ENCODE measurements at places on chromosomes 7 and 10.

DNA sequence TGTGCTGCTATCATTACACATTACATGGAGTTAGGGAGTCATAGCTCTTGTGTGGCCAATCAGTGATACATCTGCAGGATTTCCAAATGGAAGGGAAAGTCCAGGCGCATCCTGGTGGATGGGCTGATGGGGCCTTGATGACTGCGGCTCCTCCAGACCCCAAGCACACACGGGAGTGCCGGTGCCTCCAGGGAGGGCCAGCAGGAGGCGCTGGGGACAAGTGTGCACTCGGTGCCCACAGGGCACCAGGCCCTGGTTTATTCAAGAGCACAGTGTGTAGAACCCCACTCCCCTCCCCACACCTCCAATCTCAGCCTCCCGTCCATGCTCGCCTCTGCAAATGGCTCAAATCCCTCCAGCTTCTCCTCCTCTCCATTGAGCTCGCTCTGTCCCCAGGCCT lies 243.9 kb downstream of the USP6NL start:
- peak; percentile 13 for DNase-seq

- peak; percentile 5 for DNase-seq
Measured at GRCh38 chr10:114042895-114043531, 653 bp upstream of the ADRB1 start.

- no peak for DNase-seq
Measured at GRCh38 chr7:159012353-159013069, 132.2 kb downstream of the VIPR2 start.

- DNase-seq = no peak
Measured at GRCh38 chr7:338295-339061, 48.5 kb downstream of the FOXL3 start.

- DNase-seq = no peak
Measured at GRCh38 chr10:128318913-128319312, 192.7 kb upstream of the MKI67 start.

- no peak for DNase-seq
Measured at GRCh38 chr7:127513311-127513710, 72.1 kb downstream of the GCC1 start.

GRCh38 chr10:79247373-79248137 lies 99.7 kb upstream of the PPIF start:
- no peak for DNase-seq

DNA sequence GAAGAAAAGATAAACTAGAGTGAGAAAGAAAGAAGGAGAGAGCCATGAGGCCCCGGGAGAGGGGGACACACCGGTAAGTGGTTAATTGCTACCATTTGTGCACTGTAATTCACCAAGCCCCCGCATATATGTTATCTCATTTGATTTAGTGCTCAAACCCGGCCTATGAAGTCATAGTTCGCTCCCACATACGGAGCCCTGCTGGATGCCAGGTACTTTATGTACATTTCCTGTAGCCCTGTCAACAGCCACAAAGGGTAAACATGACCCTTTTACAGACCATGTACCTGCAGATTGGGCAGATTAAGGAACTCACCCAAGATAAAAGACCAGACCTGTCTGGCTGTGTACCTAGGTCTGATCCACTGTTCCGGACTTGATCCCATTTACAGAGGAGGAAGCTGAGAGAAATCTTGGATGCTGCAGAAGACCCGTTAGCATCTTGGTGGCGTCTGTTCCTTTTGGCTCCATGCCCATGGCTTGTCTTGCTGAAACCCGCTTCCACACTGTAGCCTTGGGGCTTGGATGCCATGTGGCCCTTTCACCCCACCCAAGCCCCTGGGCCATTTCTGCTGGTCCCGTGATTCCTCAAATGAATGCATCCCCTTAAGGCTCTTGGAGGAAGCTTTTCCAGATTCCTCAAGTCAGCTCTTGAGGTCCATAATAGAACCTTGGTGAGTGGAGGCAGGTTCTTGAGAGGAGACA lies 32.3 kb downstream of the FAM241B start:
- DNase-seq = no peak

DNA sequence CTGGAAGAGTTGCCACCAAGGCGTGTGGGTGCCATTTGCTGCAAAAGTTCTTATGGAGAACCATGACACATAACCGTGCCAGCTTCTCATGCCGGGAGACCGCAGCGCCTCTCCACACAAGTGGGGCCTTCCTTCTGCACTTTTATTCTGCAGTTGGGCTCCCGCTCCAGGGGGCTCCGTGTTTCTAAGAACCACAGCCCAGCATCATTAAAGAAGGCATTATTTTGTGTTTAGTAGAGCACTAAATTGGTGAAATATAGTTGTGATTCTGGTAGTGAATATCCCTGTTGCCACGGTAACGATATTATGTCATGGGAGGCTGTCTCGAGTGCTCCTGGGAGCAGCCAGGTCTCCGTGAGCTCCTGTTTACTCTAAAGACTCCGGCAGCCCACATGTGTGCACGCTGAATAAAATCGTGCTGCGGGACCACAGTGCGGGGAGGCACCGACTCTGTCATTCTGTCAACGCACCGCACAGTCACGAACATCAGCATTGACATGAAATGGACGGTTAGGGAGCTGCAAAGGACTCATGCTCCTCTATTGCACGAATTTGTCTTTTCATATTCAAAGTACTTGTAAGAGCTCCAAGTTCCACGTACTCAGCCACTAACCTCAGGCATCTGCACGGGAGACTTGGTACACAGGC lies 68.8 kb upstream of the PITRM1 start:
- DNase-seq = no peak

GRCh38 chr7:140080919-140081318 lies 18.2 kb upstream of the PARP12 start:
- DNase-seq = no peak

- DNase-seq = no peak
Measured at GRCh38 chr7:108222236-108222892, 92.2 kb upstream of the LAMB4 start.

DNA sequence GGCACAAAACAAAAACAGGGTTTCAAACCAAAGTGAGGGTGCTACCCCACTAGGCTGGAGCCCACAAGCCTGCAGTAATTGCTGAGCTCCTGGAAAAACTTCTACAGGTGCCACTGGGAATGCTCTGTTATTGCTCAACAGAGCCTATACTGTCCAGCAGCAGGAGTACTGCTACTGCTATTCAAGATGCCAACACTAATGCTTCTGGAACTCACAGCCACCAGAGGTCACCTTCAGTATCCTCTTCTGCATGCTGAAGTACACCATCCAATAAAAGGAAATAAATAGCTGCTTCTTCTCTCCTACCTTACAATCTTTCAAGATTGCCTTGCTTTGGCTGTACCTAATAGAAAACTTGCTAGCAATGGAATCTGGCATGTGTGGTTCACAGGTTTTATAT lies 222.0 kb downstream of the LRRN3 start:
- no peak for DNase-seq

GRCh38 chr7:128022631-128023532 lies 8.4 kb downstream of the LRRC4 start:
- DNase-seq = no peak

DNA sequence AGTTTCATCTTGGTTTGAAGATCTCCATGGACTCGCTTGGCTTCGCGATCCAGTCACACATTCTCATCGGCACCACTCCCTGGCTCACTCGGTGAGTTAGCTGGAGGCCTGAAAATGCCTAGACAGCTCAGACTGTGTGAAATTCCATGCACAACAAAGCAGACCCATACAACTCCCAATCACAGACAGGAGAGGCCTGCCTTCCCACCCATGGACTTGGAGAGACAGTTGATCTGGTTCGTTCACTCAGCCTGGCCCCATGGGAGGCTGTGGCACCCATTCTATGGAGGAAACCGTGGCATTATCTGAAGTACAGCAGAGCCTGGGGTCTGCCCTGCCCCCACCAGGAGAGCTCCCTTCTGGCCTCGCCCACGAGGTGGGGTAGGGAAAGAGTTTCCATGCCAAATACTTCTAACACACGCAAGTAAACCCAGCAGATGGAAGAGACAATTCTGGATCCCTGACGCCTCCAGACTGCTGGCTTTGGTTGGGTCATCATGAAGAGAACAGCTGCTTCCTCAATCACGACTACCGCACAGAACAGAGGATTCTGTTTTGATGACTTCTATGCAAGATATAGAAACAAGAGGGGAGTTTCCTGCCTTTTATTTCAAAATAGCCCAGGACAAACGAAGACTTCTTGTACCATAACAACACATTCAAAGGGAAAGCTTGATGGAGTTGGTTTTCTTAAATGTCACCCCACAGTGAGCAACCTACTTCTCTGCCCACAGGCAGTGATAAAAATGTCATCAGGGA lies 15.9 kb downstream of the FAM53B start:
- peak; percentile 51 for DNase-seq

DNA sequence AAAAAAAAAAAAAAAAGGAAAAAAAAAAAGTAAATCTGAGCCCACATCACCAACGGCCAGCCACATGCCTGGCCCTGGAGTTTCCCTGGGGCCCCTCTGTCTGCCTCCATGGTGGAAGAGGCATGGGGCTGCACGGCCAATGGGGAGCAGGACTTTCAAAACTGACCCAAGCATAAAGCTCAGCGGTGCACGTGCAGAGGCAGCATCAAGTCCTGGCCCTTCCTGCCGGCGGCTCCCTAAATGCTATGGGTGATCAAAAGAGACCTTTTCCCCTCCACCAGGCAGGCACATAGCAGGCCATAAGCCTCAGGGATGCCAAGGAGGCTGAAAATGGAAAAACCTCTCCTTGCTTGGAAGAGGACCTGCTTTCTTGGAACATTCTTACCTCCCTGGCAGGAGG lies 94.3 kb downstream of the OAT start:
- no peak for DNase-seq

GRCh38 chr10:86533328-86533727 lies 11.7 kb upstream of the WAPL start:
- DNase-seq = no peak

DNA sequence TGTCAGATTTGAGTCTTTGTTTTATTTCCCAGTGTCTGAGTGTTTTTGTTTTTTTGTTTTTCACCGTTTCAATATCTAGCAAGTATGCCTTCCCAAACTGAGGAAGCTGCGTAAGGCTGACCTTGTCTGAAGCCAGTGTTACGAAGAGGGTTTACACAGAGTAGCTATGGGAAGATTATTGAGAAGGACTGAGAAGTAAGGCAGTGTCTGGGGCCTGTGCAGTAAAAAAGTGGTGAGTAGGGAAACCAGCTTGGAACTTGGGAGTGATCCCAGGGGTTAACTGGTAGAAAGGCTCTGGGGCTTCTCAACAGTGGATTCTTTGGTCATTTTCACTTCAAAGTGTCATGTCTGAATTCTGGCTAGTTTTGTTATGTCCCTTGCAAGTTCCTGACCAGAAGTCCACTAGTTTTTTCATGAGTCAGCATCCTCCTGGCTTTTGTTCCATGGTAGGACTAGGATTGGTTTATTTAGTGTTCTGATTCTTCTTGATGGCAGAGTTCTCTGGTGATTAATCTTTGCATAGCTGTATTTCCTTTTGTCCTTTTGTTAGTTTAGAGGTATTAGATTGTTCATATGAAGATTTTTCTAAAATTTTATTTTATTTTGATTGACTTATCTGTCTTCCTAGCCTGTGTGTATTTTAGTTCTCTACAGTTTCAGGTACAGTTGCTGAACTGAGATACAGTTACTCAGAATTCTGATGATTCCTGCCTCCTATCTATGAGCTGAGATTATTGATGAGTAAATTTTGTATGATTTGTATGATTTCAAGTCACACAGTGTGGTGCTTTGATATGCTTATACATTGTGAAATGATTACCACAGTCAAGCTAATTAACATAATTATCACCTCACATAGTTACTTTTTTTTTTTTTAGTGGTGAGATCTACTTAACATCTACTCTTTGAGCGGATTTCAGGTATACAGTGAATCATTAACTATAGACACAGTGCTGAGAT lies 19.0 kb downstream of the GARS1 start:
- DNase-seq = no peak

DNA sequence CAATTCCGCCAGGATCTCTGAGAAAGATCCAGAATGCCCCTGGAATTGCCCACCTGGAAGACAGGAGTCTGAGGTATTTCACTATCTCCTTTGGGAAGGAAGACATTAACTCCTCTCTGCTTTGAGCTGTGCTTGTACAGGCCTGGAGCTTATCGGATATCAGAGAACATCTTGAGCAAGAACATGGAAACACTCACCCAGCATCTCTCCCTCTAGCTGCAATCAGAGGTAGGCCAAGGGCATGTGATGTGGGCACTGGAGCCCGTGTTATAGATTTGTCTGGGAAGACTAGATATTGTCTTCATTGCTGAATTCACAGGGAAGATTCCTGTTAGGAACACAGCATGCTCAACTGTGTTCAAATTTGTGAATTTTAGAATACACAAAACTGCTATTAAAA lies 233.9 kb downstream of the PHF14 start:
- no peak for DNase-seq

Data from CD4-positive, alpha-beta T cell treated with Interleukin-17A for 4 hours (primary cell).